ENCODE measurements at places on chromosomes 13 and 19.

DNA sequence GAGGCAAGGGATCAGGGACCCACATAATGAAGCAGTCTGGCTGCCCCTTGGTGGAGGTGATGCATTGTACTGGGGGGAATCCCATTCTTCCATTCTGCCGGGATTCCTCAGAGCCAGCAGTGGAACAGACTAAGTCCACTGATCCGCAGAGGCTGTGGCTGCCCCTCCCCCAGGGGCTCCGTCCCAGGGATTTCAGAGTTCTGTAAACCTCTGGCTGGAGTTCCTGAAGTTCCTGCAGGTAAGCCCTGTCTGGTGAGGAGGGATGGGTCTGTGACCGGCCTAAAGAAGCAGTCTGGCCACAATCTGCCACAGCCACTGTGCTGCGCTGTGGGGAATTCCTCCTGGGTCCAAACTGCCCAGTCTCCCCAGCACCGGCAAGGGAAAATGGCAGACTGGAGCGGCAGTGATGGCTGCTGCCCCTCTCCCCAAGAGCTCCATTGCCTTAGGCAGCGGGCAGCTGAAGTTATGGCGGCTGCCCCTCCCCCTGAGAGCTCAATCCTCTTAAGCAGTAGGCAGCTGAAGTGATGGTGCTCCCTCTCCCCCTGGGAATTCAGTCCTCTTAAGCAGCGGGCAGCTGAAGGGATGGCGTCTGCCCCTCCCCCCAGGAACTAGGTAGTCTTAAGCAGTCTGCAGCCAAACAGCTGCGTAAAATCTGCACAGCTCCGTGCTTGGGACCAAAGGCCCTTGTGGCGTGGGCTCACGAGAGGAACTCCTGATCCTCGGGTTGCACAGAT, 155.7 kb downstream of the PCDH17 start:
- no peak for DNase-seq

- DNase-seq: no peak
Measured at GRCh38 chr13:101565317-101565716, 112.8 kb downstream of the ITGBL1 start.

GRCh38 chr13:50940509-50940908, 30.9 kb downstream of the RNASEH2B start:
- DNase-seq: no peak

DNA sequence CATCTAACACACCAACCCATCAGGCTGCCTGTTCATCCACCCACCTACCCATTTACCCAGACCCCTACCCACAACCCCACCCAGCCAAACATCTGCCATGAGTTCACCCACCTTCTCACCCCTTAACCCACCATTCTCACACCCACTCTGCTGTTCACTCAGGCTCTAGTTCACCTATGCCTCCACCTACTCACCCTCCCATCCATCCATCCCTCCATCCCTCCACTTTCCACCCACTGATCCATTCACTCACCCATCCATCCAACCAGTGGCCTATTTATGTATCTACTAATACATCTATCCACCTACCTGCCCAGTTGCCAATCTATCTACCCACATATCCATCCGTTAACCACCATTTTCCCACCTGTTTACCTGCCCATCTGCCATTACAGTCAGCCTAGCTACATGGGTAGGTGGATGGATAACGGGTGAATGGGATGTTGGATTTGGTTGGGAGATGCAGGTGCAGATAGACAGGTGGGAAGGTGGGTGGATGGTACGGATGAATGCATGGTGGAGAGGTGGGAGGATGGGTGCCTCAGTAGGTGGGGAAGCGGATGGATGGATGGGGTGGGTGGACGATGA, 5.3 kb downstream of the MYBPC2 start:
- no peak for DNase-seq

DNA sequence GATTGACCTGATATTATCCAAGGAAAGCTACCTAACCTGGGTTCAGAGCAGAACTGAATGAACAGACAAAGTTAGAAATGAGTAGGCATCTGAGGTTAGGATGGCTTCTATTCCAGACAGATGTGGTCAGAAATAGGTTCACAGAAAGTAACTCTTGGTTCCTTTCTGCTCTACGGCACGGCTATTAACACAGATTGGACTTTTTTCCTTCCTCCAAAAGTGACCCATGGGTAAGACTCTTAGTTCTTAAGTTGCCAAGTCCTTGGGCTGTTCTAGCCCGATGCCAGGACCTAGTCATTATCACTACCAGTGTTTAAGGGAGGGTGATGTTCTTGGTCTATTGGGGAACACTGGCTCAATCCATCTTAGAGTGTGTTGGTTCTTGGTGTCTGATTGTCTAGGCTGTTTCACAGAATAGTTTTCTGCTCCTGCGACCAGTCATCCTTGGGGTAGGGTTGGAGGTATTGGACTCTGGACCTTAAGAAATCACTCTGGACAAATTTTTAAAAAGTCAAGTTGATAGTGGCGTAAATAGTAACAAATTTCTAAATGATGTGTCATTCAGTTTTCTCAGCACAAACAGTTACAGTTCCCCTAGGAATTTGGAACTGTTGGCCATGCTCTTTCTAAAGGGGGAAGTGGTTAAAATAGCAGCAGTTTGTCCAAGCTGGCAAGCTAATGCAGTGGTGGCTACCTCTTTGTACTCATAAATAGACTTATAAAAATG, 60.1 kb upstream of the MYCBP2 start:
- peak; percentile 97 for DNase-seq

All from MV-4-11 (cell line).